Activated T-helper 1 cell treated with anti-CD3 and anti-CD28 coated beads, Interleukin-2, amount 50 U/mL, for 16 hours (primary cell): ENCODE measurements at places on chromosomes 5 and 9.

DNA sequence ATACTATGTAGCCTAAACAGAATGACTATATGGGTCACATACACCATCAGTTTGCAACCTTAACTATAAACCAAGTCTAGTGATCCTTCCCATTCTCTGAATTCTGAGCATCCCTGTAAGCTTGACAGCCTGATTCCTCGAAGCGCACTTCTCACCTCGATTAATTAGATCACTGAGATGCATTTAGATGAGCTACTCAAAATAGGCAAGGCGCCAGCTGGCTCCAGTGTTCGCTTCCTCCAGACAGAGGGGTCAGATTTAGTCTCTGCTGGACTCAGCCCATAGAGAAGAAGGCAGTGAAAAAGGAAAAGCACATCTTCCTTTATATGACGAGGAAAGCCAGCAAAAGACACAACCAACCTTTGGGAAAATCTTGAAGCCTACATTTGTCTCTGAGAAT lies 371.5 kb downstream of the MLLT3 start:
- no peak for DNase-seq

- DNase-seq = peak; percentile 23
Measured at GRCh38 chr5:172114875-172115422, 73.1 kb downstream of the STK10 start.

GRCh38 chr5:155936520-155937406 lies 390.2 kb upstream of the SGCD start:
- no peak for DNase-seq

DNA sequence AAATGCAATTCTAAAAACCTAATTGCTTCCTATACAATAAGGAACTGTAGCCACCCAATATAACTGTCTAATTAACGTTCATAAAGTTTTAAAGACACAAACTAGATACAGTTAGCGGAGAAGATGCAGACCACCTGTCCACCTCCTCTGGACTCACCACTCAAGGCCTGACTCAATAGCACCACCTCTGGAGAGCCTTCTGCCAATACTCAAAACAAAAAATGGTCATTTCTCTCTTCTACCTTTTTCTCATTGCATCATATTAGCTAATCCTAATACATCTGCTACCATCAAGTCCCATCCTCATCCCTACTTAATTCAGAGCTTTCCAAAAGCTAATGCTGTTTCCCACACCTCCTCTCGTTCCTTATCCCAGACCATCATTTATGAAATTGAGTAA lies 159.9 kb downstream of the MLLT3 start:
- no peak for DNase-seq

DNA sequence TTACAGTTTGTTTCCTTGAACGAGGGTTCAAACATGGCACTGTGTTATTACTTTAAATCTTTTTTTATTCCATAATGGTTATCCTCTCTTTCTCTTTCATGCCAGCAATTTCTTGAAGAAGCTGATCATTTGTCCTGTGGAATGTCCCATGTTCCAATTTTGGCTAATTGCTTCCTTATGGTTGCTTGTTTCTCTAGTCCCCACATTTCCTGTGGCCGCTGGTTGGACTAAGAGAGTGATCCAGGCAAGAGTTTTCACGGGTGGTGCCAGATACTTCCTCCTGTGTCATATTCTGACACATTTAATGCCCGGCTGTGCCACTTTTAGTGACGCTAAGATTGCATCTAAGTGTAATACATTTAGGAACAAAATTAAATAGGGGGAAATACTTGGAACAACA lies 83.8 kb upstream of the FAM169A start:
- DNase-seq = no peak

DNA sequence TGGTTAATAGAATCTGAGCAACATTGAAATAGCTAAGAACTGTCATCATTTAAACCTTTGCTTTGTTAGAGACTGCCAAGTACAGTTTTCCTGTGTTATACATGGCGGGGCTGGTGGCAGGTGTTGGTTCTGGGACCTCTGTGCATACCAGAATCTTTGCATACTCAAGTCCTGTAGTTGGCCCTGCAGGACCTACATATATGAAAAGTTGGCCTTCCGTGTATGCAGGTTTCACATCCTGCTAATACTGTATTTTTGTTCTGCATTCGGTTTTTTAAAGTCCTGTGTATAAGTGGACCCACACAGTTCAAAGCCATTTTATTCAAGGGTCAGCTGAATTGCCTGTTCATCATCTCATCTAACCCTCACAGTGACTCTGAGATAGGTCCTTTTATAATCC lies 36.4 kb downstream of the LARP1 start:
- DNase-seq = no peak

DNA sequence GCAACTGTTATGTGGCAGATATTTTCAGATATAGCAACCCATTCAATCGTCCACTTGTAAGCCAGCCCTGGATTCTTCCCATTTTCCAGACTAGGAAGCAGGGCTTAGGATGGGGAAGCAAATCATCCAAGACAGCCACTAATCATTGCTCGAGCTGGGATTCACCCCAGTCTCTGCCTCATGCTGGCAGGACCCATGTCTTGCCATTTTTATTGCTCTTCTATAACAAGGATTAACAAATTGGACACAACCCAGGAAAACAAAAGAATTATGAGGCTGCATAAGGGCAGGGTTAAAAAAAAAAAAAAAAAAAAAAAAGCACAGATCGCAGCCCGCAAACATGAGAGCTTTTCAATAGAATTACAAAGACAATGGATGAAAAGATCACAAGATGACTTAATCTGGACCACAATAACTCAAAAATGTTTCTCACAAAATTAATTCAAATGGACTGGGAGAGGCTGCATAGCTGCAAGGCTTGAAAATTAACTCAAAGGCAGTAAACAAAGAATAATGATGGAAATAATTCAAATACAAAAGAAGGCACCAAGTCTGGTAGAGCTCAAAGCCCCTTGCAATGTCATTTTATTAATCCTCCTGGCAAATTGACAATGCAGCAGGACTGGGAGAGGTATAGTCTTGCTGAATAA lies 40.7 kb downstream of the ASTN2 start:
- no peak for DNase-seq

DNA sequence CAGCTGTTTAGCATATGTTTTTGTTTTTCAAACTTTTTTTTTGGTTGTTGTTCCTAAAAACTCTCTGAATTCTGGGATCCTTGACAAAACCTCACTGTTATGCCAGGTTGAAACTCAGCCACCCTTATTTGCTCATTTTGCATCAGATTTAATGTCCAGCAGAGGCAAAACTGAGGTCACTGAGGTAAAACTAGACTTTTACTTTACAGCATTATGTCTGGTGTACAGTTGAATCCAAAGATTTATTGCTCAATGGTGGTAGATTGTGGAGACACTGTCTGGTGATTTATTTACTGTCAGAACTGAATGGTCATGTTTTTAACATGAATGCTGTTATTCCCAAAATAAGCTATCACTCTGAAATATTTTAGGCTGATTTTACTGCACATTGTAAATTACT lies 87.9 kb downstream of the FBXL7 start:
- no peak for DNase-seq

DNA sequence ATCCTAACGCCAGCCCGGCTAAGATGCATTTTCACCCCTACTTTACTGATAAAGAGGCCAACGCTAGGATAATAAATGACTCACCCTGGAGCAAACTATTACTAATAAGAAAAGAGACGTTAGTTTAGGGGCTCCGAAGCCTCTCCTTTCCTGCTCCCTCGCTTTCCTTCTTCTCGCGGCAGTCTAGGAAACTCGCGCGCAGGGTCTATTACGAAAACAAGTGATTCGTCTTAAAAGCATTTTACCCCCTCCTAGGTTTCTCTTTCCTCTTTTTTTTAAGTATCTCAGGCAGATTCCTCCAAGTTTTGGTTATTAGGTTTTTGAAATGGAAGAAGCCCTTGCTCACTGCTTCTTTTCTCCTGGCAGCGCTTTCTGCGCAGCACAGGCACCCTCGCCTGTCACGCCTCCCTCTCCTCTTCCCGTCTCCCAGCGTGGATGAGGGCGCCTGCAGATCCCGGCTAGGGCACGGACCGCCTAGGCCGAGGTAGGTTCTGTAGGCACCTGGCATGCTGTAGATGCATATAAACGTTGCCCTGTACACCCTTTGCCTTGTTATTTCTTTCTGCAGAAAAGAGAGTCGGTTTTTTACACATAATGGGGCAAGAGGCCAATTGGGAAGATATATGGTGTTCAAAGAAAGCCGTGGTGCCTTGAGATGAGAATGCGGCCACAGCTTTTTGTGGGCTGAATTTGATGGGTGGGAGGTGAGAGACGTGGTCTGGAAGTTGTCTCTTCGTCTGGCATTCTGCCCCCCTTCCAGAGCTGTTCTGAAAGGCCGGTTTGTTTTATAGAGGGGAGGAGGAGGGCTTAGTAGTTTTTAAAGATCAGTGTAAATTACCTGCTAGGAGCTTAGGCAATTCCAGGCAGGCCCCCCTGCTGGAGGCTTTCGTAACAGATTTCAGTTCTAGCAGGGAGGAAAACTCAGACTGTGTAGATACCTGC lies 983 bp downstream of the GCNT1 start:
- no peak for DNase-seq

DNA sequence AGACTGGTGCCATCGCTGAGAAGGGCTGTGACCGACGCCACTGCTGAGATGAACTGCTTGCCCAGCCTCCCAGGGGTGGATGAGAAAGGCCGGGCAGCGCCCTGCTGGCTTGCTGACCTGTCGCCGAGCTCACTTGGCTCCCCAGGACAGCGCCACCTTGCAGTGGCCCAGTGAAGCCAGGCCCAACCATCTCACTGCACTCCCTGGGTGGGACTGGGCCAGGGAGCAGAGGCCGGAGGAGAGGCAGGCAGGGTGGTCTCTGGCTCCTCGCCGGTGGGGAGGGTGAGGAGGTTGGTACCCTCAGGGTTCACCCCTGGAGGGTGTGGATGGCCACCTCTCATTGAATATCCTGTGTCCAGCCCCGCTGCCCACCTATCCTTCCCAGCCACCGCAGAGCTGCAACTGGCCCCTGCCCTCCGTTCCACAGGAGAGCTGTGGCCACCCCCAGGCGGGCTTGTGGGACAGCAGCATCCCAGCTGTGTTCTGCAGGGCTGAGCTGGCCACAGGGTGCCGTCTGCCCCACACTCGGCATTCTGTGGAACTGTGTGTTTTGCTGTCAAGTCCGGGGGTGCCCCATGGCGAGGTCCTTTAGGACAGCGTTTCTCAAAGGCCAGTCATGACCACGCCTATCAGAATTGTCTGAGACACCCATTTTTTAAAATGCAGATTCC lies 41.0 kb upstream of the FCN2 start:
- no peak for DNase-seq

DNA sequence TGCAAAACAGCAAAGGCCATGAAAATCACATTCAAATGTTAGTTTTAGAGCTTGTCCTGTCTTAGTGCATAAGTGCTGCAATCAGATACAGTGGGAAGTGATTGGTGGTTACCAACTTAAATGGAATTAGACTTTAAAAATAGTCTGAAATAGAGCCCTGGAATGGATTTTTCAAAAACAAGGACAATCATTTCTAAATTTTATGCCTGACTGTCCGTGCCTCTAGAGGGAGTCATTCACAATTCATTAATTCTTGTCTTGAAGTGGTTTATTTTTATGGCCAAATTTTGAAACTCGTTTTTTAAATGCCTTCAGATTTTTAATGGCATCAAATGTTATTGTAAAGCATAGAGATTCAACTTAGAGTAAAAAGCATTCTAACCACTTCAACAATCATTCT lies 561.8 kb upstream of the DAB2 start:
- no peak for DNase-seq

- DNase-seq = no peak
Measured at GRCh38 chr5:1093361-1093760, 18.5 kb downstream of the SLC12A7 start.

DNA sequence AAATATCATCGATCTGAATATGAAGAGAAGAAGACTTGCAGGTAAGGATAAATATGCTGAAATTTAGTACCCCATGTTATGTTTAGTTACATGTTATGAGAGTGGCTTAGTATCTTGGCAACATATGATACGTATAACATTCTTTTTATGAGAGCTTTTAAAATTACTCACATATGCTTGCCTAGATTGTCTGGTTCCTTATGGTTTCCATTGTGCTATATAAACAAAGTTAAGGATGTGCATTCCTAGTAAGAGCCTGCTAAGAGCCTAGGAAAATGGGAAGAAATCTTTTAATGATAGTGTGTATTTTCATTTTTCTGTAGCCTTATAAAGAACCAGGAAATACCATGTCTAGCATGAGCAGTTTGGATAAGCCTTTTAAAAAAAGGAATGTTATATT lies 112.0 kb upstream of the KCNN2 start:
- no peak for DNase-seq

DNA sequence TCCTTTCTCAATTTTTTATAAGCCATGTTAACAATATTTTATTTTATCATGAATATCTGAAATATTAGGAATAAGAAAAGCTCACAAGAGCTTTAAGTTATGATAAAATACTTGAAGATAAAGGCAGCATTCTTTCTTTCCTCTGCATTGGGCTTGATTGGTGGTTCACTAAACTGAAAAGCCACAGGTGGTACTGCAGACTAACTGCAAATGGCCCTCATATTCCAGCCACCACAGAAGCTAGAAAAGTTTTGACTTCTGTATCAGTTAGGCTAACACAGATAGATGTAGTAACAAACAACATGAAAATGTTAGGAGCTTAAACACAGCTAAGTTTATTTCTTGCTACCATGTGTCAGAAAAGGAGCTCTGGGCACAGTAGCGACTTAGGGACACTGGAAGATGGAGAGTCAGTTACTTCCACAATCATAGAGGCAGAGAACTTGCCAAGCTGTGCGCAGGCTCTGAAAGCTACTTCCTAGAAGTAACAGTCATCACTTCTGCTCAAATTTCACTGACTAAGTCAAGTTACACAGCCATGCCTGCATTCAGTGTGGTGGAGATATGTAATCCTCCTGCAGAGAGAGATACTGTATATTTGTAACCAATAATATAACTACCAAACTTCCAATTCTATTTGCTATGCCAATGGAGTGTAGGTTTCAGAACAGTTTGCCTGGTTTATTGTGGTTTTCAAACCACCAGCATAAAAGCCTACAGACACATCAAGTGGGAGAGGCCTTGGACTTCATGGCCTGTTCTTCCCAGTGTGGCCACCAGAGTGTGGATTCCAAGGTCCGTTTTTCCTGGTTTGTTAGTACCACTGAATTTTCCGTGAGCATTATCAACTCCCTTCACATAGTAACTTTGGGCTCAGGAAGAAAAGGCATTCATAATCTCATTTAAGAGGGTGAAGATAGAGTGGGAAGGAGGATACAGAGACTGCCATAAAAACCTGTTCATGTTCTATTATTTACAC lies 268.3 kb downstream of the PJA2 start:
- DNase-seq = no peak

GRCh38 chr9:127898433-127899127 lies 823 bp downstream of the ST6GALNAC6 start:
- DNase-seq = no peak
